ENCODE measurements at places on chromosomes 16 and 17.

DNA sequence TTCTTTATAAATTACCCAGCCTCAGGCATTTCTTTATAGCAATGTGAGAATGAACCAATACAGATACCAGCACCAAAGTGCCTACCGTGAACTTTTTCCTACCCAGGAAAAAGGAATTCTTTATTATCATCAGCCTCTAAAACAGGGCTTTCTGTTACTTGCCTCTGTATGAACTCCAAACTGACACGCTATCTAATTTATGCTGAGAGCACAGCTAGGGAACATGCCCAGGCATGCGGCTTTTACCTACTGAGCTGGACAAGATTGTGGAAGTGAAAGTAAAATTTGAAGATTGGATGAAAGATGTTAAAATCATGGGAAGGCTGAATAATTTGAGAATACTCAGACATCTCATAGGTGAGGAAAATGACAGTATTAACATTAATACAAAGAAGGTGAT is 24.4 kb upstream of the ADCY9 start:
- no peak for DNase-seq

DNA sequence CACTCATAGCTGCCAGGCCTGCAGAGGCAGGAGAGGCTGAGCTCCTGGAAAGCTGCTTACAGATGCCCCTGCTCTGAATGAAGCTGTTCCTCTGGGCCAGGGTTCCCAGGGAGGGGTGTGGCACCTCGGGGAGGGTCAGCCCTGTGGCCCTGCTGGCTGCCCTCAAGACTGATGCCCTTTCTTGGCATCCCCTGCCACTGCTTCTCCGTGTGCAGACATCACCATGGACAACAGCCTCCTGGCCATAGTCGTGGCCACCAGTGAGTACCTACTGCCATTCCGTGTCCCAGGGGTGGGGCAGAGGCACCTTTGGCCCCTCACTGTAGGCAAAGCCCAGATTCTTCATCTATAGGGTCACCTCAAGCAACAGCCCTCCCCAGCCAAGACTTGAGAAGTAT is 8.9 kb downstream of the MRPL27 start:
- DNase-seq = no peak

DNA sequence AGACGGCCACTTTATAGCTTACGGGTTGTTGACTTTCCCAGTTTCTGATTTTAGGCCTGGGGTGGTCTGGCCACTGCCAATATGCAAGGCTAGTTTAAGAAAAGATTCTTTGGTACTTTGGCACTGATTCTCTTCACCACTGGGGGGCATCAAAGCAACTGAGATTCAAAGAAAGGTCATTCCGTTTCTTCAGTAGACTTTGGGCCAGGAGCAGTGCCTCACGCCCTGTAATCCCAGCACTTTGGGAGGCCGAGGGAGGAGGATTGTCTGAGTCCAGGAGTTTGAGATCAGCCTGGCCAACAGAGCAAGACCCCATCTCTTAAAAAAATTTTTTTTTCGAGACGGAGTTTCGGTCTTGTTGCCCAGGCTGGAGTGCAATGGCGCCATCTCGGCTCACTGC is 53.0 kb downstream of the RPA1 start:
- no peak for DNase-seq

GRCh38 chr16:20072146-20072873 is 1.4 kb downstream of the GPR139 start:
- no peak for DNase-seq

DNA sequence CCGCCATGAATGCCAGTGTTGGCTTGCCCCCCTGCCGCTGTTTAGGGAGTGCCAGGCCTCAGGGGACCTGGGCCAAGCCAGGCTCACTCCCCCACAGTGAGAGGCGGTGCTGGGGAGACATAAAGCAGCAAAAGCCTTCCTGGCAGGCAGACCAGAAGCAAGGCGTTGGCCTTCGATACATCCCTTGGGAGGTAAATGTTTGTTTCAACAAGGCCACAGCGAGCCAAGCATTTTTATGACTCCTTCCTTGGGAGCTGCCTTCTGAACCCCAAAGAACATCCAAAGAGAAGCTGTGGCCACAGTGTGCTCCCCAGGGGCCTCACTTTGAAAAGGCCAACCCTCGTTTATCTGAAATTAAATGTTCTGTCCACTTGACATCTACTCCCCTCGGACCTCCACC is 119.7 kb upstream of the CIBAR2 start:
- no peak for DNase-seq

DNA sequence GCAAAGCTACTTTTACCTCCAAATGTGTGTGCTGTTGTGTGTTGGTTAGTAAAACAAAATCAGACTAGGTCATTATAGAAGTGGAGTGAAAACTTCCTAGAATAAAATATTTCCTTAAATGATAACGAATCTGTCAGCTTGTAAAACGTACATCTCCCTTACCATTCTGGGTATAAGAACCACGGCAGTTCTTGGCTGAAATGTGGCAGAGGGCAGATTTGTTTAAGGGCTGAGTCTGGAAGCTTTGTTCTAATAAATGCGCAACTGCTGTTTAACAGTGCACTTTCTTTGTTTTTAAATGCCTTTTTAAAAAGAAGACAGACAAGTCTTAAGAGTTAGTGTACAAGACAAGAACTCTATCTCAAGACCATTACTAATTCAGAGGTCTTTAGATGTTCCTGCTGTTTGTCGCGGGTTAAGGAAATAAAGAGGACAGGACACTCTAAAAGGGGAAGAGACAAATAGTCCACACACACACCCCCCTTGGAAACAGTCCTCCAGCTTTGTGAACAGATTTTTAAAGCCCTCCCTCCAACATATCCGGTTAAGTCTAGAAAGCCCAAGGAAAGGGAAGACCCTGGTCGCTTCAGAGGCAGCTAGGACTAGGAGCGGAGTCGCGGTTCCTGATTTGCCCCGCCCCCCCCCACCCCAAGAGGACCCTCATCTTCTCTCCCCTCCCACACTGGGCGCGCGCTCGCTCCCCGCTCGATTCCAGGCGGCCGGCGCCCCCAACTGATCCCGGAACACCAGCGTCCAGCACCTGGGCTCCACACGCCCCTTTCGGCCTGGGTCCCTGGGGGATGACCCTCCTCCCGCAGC is 658 bp downstream of the SYNRG start:
- DNase-seq = no peak

- no peak for DNase-seq
Measured at GRCh38 chr17:5118219-5118618, 2.4 kb downstream of the USP6 start.

GRCh38 chr17:57294629-57295501 is 38.5 kb downstream of the MSI2 start:
- no peak for DNase-seq

DNA sequence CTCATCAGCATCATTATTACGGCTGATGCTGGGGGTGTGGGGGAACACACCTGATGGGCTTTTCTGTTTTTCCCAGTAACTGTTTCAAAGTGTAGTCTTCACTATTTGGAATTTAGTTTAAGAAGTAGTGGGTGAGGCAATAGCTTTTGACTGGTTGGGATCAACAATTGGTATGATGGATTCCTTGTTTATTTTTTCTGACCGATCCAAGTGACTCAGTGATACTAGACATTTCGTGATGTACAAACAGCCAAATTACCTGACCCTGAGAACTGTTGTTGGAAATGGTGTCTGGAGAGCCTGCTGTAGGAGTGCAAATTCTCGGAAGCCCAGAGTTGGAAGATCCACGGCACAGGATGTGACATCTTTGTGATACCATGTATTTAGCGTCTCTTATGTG is 204.2 kb downstream of the PRKCA start:
- no peak for DNase-seq

DNA sequence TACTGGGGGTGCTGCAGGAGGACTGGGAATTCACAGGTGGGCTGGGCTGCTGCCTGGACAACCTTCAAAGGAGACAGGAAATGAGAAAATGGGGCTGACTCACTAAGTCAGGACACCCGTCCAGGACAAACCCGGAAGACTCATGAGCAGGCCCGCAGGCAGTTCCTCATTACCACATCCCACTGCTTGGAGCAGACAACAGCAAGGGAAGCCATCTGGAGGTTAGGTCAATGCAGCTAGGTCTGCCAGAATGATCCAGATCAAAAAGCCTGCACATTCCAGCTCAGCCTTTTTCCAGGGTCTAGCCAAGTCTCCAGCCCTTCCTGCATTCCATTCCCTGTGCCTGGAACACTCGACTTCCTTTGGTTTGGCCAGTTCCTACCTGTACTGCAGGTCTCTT is 536.5 kb upstream of the CDH11 start:
- no peak for DNase-seq

- DNase-seq = no peak
Measured at GRCh38 chr17:48627623-48628521, 1.7 kb upstream of the HOXB9 start.

GRCh38 chr16:58498341-58499091 is 1.4 kb upstream of the NDRG4 start:
- no peak for DNase-seq

DNA sequence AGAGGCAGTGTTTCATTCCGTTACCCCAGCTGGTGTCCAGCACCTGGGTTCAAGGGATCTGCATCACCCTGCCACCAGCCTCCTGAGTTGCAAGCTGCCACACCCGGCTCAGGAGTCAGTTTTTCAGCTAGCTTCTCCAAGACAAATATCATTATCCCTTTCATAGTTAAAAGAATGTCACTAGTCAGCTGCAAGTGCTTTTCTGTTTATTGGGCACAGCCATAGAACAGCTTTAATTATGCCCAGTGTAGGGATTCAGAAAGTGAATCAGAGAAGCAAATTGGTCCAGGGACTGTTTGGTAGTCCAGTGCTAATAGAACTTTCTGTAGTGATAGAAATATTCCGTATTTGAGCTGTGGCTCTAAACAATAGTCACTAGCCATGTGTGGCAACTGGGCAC is 2.9 kb upstream of the AOC3 start:
- DNase-seq = no peak

DNA sequence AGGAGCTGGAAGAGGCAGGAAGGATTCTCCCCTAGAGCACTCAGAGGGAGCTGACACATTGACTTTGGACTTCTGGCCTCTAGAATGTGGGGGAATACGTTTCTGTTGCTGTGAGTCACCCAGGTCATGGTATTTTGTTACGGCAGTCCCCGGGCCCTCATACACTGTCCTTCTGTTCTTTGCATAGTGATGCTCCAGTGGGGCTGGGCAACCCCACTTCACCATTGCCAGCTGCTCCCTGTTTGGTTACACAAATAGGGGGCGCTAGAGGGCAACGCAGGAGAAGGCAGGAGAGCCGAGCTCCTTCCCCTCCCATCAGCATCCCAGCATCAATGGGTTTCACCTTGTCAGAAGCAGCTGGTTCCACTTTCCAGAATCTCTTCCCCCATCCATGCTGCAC is 257.7 kb upstream of the FOXF1 start:
- no peak for DNase-seq

- DNase-seq = no peak
Measured at GRCh38 chr17:74994440-74994839, 7.0 kb downstream of the CDR2L start.

GRCh38 chr17:75738218-75738802 is 17.1 kb downstream of the ITGB4 start:
- no peak for DNase-seq

DNA sequence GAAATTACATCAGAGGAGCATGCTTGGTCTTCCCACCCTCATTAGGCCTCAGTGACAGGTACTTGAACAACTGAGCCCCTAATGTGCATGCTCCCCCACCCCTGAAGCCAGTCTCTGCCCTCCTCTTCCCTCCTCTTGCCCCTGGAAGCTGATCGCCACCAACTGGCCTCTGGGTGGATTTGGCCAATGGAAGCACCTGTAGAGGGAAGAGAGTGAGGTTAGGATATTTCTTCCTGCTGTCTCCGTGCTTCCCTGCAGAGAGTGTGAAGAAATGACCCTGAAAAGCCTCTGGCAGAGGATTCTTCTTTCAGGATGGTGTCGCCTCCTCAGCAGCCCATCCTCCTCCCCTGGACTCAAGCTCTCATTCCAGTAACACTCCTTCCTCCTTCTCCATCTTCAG is 5.9 kb upstream of the CBLN1 start:
- no peak for DNase-seq

- DNase-seq = no peak
Measured at GRCh38 chr17:34769049-34769448, 189.7 kb downstream of the TMEM132E start.

DNA sequence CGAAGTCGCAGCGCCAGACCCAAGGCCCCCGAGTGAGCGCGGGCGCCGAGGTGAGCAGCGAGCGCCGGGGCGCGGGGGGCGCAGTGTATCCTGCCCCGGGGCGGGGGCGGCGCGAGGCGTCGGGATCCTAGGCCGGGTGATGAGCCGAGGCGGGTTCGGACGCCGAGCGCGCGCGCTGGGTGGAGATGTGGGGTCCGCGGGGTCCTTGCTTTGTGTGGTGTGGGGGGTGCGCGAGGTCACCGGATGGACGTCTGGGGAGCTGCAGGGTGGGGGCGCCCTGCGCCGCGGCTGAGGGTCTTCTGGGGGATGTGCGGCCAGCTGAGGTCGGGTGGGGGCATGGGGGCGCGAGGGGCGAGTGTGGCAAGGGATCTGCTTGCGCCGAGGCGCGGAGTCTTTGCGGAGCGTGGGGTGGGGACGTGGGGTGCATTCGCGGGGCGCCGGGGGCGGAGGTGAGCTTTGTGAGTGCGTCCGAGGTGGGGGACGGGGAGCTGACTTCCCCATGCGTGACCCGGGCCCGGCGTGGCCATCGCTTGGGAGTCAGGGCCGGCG is 560 bp downstream of the RAI1 start:
- DNase-seq = no peak
